Aorta (tissue), 5 donors: ENCODE measurements at places on chromosomes 12 and 14. TPM values are rescaled to one million over a fixed set of nuclear protein-coding genes. Genes with fewer than 3 reads are reported as not detected.

Gene IPO4
- polyA plus RNA-seq, result 11.6 TPM

Gene KRT79
- polyA plus RNA-seq, result not detected

Gene CRIP2
- polyA plus RNA-seq, result 432 TPM

Gene CLEC1B
- polyA plus RNA-seq, result not detected

Gene PLBD1
- polyA plus RNA-seq, result 6.3 TPM

Gene SLC25A21
- polyA plus RNA-seq, result 1.4 TPM

Gene ST8SIA1
- 3.6 TPM for polyA plus RNA-seq

Gene KHNYN
- 34.7 TPM for polyA plus RNA-seq

Gene SERPINA1
- 3.5 TPM for polyA plus RNA-seq

Gene HECTD1
- polyA plus RNA-seq, result 47.6 TPM

Gene FOXN4
- not detected for polyA plus RNA-seq

Gene TAS2R42
- not detected for polyA plus RNA-seq

Gene TRIP11
- polyA plus RNA-seq, result 8.9 TPM

Gene OR6C2
- polyA plus RNA-seq, result not detected

Gene TMEM253
- 0.64 TPM for polyA plus RNA-seq

Gene LRP1-AS
- polyA plus RNA-seq, result not detected

Gene RNF212B
- polyA plus RNA-seq, result not detected

Gene REP15
- 14.9 TPM for polyA plus RNA-seq

Gene AMDHD1
- 1.0 TPM for polyA plus RNA-seq

Gene DAO
- not detected for polyA plus RNA-seq

Gene MOAP1
- polyA plus RNA-seq, result 37.6 TPM

Gene ESR2
- polyA plus RNA-seq, result not detected

Gene SERPINA5
- 0.13 TPM for polyA plus RNA-seq

Gene ESRRB
- polyA plus RNA-seq, result 0.23 TPM

Gene RFLNA
- 1.6 TPM for polyA plus RNA-seq

Gene KLHL33
- polyA plus RNA-seq, result 0.41 TPM

Gene ALX1
- not detected for polyA plus RNA-seq

Gene CACNA1C
- polyA plus RNA-seq, result 22.1 TPM

Gene EEF1AKMT3
- polyA plus RNA-seq, result 4.5 TPM

Gene HIP1R
- polyA plus RNA-seq, result 101 TPM

Gene JAG2
- polyA plus RNA-seq, result 1.1 TPM

Gene ANO4
- not detected for polyA plus RNA-seq

Gene FOXA1
- 1.4 TPM for polyA plus RNA-seq

Gene KLRC1
- polyA plus RNA-seq, result not detected

Gene B4GALNT1
- polyA plus RNA-seq, result 1.0 TPM

Gene GLS2
- 1.0 TPM for polyA plus RNA-seq

Gene TMEM63C
- polyA plus RNA-seq, result 0.13 TPM

Gene MARS1
- 34.9 TPM for polyA plus RNA-seq

Gene NINJ2
- polyA plus RNA-seq, result 0.95 TPM

Gene KLHDC1
- polyA plus RNA-seq, result 6.2 TPM

Gene WNT5B
- 0.88 TPM for polyA plus RNA-seq

Gene KLRK1
- polyA plus RNA-seq, result 1.5 TPM

Gene GLT8D2
- 114 TPM for polyA plus RNA-seq

Gene PTCSC3
- not detected for polyA plus RNA-seq

Gene RNU7-1
- not detected for polyA plus RNA-seq

Gene AKAP5
- polyA plus RNA-seq, result 1.1 TPM

Gene PIWIL1
- not detected for polyA plus RNA-seq

Gene SLC38A4
- not detected for polyA plus RNA-seq

Gene L3HYPDH
- 20.4 TPM for polyA plus RNA-seq

Gene PCNX4
- 19.2 TPM for polyA plus RNA-seq

Gene RFX4
- polyA plus RNA-seq, result not detected

Gene CCDC175
- not detected for polyA plus RNA-seq

Gene ASB2
- 24.8 TPM for polyA plus RNA-seq

Gene TSHR
- polyA plus RNA-seq, result 0.13 TPM

Gene AMN
- polyA plus RNA-seq, result 8.8 TPM

Gene TBX5
- 0.33 TPM for polyA plus RNA-seq

Gene CORO1C
- polyA plus RNA-seq, result 145 TPM

Gene RNF31
- 167 TPM for polyA plus RNA-seq
